NCI-H1436 treated with DMSO at 0.1 percent for 48 hours (cell line): ENCODE measurements at places on chromosomes 1 and 21.

DNA sequence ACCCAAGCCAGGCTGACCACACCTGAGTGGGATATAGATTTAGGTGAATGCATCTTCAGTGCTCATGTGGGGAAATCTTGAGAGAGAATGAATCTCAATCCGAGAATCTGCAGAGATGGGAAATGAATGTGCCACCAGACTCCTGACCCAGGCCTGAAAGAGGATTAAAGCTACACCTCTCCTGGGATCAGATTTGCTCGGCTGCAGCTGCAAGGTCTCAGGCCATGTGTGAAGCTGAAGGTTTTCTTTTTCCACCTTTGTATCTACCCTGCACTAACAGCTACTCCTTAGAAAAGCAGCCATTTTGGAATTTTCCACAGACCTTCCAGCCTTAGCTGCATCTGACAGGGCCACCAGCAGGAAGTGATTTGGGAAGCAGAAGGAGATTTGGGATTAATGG, 18.3 kb downstream of the GPR3 start:
- no peak for DNase-seq

DNA sequence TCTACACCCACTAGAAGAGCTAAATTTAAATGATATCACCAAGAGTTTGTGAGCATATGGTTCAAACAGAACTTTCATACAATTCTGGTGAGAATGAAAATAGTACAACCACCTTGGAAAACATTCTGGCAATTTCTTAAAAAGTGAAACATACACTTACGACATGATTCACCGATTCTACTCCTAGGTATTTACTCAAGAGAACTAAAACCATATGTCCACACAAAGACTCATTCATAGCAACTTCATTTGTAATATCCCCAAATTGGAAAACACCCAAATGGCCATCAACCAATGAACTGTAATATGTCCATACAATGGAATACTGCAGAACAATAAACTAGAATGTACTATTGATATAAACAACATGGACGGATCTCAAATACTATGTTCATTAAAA, 51.2 kb upstream of the ADAM30 start:
- DNase-seq = no peak

DNA sequence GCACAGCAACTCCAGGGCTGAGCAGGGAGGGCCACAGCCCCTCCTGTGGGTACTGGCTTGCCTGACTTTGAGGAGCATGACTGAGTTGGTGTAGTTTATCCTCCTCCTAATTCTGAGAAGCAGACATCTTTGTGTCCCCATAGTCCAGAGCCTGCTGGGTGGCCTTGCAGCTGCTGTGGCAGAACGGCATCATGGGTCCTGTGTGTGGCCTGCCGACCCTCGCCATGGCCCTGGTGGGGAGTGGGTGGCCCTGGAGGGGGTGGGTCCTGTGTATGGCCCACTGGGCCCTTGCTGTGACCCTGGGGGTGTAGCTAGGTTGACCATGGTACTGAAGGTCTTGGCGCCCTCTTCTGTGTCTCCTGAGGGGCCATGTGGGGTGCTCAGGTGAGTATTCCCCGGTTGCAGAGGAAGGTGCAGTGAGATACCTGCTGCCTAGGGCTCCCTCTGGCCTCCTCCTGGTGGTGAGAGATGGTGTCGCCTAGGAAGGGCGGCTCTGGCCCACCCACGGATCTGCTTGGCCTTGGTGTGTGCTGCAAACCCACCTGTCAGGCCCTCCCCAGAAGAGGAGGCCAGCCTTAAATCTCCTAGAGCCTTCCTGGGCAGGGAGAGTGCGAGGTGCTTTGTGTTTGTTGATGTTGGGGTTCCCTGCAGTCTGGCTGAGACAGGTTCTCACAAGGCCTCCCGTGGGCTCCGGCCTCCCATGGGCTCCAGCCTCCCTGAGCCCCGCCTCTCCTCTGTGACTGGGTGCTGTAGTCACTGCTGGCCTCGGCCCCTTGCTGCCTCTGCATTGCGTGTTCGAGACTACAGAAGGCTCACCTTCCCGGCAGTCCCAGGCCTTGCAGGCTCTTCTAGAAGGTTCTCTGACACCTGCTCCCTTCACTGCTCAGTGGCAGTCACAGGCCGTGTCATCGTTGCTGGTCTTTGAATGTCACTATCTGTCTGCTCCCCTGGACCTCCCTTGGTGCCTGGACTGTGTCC, 7.8 kb downstream of the SNAP47 start:
- no peak for DNase-seq

- no peak for DNase-seq
These were observed 18.8 kb upstream of the MAP1LC3C start for GRCh38 chr1:242017580-242018233.

DNA sequence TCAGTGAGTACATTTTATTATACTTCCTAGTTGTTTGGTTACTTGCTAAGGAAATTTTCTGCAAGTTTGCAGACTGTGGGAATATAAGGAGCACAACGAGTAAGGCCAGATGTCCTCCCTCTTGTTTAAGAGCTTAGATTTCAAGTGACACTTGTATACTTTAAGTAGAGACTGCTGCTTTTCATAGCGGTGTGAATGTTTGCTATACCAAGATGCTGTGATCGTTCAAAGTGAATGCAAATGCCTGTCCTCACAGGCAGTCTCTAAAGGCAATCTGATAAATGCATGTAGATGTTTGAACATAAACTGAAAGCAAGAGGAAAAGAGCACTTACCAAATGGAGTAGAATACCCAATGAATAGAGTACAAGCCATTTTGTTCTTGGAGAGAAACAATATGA, 226.4 kb downstream of the NRIP1 start:
- DNase-seq = no peak

- DNase-seq = no peak
These were observed 5.8 kb upstream of the LAMC2 start for GRCh38 chr1:183180218-183180617.

DNA sequence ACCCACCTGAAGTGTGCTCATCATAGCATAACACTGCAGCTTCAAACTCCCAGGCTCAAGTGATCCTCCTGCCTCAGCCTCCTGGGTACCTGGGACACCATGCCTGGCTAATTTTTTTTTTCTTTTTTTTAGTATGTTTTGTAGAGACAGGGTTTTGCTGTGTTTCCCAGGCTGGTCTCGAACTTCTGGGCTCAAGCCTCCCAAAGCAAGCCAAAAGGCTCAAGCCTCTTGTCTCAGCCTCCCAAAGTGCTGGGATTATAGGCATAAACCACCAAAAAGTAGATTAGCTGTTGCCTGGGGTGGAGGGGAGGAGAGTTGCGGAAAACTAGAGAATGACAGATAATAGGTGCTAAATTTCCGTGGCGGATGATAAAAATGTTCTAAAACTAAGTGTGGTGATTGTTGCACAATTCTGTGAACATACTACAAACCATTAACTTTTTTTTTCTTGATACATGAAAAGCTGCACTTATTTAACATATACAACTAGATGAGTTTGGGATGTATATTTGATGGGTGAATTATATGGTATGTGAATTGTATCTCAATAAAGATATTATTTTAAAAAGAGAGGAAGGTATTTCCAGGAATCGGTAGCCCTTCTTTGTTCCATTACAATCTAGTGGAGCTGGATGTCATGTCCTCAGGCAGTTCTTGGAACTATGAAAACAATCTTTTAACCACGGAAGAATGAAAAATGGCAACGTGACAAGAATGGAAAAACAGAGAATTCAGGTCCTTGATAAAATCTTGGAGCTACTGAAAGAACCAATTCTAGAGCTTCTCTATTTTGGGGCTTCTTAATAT, 27.3 kb upstream of the MED18 start:
- no peak for DNase-seq

DNA sequence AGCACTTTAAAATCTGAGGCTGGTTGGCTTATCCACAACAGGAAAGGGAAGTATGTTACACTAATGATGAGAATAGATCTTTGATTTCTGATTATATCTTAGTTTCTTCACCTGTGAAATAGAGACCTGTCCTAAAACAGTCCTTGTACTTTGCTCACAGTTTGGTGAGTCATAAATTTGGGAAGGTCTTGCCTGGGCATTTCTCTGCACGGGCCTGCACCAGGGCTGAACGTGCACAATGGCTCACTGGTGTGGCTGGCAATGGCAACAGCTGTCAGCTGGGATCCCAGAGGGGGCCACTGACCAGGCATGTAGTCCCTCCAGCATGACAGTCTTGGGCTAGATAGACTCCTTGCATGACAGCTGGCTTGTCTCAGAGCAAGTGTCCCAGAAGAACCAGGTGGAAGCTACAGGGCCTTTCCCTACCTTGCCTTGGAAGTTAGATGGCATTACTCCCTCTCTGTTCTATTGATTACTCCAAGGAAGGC, 367.4 kb downstream of the DISC1 start:
- DNase-seq = no peak

- DNase-seq = no peak
These were observed 17.6 kb upstream of the RGS1 start for GRCh38 chr1:192557841-192558595.

DNA sequence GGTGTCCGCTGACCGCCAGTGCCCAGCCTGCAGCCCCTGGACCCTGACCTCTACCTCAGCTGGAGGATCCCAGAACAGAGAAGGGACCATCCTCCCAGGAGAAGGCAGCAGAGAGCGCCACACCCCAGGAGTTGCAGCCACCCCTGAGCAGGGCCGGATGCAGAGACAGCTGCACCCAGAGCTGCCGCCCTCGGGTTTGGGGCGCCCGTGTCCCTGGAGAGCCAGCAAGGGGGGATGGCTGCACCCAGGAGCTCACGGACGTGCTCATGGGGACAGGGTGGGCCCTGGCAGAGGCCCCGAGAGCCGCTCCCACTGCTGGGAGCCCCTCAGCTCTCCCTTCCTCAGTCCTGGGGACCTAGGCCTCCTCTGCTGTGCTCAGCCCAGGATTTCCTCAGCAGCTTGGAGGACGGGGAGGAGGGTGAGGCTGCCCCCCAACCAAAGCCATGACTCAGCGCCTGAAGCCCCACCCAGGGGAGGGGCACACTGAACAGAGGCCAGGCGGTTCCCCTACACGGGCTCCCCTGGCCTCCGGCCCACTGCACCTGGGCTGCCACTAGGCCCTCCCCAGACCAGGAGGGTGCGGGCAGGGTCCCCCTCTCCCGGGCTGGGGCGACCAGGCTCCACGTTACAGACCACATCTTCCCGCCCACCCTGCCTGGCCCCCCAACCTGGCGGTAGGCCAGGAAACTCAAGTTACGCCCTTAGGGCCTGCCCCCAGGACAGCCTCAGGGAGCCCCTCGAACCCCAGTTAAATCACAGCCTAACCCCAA, 2.2 kb downstream of the ACAP3 start:
- peak; percentile 16 for DNase-seq

- DNase-seq = no peak
These were observed 7.7 kb downstream of the ZBTB17 start for GRCh38 chr1:15968172-15968571.

DNA sequence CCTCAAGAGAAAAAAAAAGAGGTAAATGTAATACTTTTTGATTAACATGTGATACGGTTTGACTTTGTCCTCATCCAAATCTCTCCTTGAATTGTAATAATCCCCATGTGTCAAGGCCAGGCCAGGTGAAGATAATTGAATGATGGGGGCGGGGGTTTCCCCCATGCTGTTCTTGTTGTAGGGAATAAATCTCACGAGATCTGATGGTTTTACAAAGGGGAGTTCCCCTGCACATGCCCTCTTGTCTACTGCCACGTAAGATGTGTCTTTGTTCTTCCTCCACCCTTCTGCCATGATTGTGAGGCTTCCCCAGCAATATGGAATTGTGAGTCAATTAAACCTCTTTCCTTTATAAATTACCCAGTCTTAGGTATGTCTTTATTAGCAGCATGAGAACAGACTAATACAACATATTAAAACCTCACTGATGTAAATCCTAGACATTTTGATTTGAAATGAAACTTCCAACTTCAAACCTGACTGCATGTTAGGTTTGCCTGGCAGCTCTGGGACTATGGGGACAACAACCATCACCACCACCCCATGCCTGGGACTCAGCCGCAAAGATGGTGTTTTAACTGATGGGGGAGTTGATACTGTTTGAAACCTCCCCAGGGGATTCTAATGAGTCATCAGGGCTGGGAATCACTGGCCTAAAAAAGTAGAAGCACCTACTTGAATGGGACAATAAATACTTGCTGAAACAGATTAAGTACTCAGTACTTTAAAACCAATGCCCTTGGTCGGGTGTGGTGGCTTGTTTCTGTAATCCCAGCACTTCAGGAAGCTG, 32.8 kb upstream of the BACH1 start:
- no peak for DNase-seq

GRCh38 chr1:67250051-67250653, 57.5 kb upstream of the IL12RB2 start:
- DNase-seq = no peak

DNA sequence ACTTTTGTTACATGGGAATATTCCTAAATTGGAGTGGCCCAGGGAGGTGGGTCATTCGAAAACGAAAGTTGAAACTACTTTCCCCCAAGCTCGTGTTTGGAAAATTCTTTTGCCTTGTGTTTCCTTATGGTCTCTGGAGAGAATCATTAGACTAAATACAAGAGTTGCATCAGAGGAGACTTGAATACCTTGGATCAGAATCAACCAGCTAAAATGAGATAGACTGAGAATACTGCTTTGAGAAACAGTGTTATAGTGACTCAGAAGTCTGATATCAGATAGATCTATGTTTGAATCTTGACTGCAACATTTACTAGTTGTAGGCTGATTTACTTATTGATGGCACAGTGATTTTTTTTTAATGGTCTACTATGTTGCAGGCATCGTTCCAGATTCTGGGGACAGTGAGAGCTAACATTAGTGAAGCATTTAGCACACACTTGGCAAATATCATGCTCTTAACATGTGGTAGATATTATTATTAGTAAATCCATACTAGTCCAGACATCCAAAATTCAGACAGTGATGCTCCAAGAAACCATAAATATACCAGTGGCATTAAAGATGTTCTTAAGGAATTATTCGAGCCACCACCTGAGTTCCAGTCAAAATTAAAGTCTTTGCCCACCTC, 12.9 kb upstream of the ACTN2 start:
- DNase-seq = no peak

- DNase-seq = no peak
These were observed 6.8 kb upstream of the EFCAB14 start for GRCh38 chr1:46725736-46726108.

- no peak for DNase-seq
These were observed 14.1 kb downstream of the CMPK1 start for GRCh38 chr1:47347735-47348134.

- DNase-seq = no peak
These were observed 59.0 kb upstream of the ATF3 start for GRCh38 chr1:212549503-212550017.
